CD8-positive, alpha-beta memory T cell (primary cell): ENCODE measurements at places on chromosomes 5 and 9.

- no peak for DNase-seq
These were observed 168.2 kb downstream of the ARHGAP26 start for GRCh38 chr5:142938266-142938880.

DNA sequence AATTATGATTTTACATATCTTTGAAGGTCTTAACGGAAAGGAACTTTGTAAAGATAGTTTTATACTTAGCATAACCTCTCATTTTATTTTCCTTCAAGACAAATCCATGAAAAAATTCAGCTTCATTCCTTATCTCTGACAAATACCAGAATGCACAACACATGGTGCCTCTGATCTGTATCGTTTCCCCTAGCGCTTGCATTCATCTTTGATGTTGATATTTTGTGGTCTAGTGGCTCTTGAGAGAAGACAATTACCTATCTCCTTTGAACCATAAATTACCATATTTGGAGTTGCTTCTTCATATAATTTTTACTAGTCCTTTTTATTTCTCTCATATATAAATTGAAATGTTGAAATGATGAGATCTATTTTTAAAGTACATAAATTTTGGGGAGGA, 551.3 kb downstream of the PDE4D start:
- no peak for DNase-seq

DNA sequence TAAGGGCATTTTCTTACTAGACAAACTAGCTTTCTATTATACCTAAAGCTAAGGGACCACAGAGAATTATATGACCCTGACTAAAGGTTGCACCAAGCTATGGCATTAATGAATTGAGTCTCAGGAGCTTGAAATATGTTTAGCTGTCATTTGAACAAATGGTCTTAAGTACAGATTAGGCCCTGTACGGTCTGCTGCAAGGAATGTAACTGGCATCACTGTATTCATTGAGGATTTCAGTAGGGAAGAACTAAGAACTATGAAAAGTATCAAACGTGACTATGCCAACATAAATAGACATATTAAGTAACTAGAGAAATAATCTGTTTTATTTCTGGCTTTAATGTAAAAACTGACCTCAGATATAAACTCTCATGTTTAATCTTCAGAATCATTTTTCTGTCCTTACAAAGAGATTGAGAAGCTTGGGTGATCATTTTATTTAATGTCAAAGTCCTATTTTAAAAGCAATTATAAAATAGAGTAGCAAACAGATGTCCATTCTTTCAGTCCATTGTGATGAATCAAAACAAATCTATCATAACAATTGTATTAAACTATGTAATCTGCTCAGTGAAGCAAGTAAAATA, 845.9 kb downstream of the MAT2B start:
- DNase-seq, result no peak

DNA sequence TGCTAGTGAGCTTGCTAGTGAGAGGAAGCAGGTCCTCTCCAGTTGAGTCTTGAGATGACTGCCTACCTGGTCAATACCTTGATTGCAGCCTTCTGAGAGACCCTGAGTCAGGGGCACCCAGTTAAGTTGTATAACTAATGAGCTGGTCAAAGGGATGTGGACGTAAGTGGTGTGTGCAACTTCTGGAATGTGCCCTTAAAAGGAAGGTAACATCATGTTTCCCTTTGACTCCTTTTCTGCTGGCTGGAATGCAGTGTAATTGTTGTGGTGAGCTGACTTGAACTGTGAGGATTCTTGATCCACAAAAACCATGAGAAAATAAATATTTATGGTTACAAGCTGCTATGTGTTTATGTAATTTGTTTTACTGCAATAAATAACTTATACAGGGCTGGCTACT, 2.4 kb upstream of the SNX2 start:
- no peak for DNase-seq

- DNase-seq, result no peak
These were observed 23.8 kb downstream of the HSDL2 start for GRCh38 chr9:112403614-112404201.

DNA sequence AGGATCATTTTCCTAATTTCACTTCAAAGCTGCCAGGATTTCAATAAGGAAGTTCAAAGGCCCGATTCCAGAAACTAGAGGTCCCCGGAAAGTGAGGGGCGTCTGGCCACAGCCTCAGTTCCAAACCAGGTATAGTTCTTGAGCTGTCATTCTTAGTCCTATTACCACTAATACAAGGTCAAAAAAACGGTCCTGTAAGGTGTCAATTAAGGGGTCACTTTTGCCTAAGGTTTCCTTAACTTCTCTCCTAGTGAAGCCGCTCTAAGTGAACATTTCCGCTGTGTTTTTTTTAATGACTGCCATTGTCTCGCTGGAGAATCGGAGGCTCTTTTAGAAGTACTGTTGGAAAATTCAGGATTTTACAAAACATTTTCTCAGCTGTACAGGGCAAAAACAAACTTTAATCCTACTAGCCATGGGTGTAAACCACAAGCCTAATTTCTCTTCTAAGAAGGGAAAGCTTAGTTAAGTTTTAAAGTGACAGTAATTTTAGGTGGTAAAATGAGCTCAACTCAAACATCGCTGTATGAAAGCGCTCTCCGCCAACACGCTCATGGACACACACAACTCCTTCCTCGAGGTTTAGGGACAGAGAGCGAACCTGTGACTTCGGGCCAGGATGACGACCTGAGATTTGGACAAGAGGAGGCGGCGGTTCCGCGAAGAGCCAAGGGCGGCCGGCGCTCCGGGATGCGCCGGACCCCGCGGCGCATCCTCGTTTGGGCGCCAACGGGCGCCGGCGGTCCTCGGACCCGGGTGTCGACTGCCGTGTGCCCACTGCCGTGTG, 76.7 kb upstream of the IFNE start:
- DNase-seq, result peak; percentile 29

DNA sequence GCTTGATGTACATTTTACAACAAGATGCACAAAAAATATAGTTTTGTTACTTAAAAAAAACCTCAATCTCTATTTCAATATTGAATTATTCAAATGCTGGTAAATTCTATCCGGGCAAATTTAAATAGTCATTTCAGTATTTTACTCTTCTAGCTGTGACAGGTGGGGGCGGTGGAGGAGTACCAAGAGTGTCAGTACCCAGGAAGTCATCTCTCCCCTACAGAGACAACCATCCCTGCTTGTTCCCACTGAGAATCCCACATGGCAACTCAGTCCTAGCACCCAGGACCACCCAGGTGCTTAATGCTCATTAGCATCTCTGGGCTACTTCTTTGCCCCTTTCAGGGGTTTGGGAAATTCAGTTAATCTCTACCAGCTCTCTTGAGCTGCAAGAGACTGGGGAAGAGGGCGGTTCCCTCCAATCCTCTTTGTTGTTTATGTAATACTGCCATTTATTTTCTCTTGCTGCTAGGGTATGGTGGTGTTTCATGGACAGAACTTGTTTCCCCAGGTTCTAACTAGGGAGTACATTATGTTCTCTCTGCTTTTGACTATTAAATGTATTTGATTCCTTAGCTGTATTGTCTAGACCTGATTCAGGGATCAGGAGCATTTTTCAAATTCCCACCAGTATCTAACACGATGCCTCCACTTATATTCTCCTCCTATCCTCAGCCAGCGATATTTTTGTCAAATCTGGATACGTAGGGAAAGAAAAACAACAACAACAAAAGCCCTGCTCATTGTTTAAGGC, 122.5 kb downstream of the CDH18 start:
- DNase-seq, result no peak

DNA sequence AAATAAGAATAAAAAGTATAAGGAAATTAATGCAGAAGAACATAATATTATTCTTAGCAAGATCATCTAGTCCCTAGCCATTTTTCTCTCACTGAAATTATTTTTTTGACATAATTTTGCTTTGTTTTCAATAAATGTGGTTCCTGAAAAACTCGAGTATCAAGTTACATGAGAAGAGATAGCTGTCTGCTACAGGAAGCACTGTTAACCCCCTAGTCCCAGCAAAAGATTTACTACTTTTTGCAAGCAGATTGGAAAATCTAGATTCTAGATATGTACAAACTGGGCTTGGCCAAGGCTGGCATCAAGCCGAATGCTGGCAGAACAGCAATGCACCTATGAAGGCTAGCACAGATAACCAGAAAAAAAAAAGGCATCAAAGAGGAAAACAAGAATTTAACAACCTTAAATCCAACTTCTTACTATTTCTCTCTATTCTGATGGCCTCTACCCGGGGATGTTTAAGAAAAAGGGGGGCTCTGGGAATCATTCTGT, 21.9 kb upstream of the ISCA1 start:
- no peak for DNase-seq

GRCh38 chr5:58450811-58451629, 8.9 kb downstream of the PLK2 start:
- DNase-seq, result no peak

DNA sequence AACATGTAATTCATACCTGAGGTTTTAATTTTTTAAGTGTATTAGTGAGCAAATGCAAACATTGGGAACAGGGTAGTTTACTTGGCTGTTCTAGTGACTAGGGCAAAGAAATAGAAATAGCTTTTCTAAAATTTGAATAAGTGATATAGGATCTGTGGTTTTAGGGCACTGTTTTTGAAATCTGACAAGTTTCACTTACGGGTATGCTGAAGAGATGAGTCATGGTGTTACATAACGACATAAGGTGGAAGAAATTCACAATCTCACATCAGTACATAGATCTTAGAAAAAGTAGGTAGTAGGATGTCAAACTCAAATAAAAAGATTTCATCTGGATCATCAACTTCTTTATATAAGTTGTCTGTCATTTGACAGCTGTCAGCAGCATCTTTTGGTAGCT, 772.3 kb downstream of the MAT2B start:
- no peak for DNase-seq

GRCh38 chr5:139543423-139543991, 17.6 kb upstream of the UBE2D2 start:
- peak; percentile 62 for DNase-seq

DNA sequence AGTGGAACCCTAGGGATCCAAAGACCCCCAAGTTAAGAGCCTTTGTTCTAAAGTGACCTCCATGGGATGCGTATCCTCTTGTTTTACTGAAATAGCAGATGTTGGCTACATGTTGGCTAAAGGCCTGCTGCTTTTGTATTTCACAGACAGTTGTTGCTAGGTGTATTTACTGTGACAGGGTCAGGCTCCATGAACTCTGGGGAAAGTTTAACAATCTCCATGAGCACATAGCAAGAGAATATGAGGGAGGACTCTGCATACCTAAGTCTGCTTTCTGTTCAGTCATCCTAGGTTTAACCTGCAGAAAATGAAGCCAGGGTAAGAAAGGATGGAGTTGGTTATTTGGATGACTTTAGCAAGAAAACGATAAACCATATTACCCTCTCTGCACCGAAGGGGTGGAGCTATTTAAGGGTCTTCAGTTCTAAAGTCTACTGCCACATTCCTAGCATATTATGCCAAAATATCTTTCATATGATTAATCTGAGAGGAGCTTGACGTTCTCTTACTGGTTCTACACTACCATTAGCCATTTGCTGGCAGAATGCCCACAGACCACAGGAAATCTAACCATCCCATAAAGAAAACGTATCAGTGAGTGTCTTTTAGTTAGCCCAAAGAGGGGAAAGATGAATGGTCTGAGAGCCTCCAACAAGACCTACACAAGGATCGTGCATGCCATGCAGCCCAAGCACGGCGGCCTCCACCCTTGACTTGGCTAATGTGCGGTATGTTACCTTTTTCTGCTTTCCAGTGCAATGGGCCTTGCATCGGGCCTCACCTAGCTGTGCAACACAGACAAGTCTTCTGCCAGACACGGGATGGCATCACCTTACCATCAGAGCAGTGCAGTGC, 127.8 kb downstream of the SAXO1 start:
- DNase-seq, result no peak

DNA sequence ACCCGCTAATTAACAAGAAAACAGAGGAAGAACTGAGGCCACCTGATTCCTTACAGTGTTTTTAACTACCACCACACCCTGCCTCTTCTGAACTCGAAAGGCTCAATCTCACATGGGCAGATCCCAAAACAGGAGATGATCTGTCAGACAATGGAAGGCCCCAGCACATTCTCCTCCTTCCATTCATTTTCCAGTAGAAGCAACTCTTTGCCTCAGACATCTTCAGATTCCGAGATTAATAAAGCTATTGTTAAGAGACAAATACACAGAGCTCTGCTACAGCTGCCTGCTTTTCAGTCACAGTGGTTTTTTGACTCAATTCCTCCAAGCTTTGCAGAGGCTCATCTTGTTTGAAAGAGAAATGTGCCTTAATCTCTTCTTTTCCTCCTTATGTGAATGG, 127.2 kb upstream of the ADAMTSL1 start:
- no peak for DNase-seq
